ENCODE measurements at places on chromosomes 7 and 10. TPM values are rescaled to one million over a fixed set of nuclear protein-coding genes. Genes with fewer than 3 reads are reported as not detected.
A peak's percentile ranks its signal among the peaks of the same experiment; 100 is the strongest.

GRCh38 chr7:32215697-32216096, 145.5 kb upstream of the PDE1C start:
- DNase-seq, result no peak

DNA sequence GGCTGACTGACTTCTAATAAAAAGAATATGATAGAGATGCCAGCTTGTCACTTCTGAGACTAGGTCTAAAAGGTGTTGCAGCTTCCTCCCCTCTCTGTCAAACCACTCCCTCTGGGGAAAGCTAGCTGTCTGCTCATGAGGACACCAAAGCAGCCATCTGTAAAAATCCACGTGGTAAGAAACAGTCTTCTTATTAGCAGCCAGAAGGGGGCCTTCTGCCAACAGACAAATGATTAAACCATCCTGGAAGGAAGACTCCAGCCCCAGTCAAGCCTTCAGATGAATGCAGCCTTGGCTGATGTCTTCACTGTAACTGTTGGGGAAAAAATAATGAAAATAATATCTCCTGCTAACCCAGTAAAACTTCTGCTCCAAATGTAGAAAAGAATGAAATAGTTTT, 41.9 kb upstream of the DAGLB start:
- no peak for DNase-seq

- peak; percentile 73 for DNase-seq
Observed at GRCh38 chr10:114754445-114755320, 66.9 kb upstream of the FHIP2A start.

DNA sequence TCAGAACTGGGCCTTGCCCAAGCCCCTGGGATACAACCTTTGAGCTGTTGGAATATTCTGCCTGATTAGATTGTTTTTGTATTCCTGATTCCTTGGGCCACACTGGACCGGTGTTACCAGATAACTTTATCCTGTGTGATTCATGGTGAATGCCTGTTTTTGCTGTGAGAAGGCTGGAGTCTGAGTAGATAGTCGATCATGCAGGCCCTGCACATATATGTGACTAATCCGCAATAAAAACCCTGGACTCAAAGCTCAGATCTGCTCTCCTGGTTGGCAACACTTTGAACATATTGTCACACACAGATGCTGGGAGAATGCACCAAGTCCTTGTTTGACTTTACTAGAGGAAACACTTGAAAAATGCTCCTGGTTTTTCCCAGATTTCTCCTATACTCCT, 183.9 kb upstream of the MBL2 start:
- DNase-seq, result no peak

DNA sequence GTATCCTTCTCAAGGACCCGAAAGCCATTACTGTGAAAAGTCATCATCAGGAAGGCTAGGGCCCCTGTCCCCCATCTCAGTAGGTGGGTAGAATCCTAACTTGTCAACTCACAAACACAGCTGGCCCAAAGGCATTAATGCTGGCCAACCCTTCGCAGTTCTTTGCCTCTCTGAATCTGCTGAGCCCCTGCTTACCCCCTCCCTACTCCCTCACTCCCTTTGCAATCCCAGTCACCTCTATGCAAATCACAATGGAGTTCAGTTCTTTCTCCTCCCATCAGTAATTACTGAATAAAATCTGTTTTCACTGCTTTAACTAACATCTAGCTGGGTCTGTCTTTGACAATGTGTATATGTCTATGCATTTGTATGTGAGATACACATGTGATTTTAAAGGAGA, 38.1 kb upstream of the AOAH start:
- no peak for DNase-seq

DNA sequence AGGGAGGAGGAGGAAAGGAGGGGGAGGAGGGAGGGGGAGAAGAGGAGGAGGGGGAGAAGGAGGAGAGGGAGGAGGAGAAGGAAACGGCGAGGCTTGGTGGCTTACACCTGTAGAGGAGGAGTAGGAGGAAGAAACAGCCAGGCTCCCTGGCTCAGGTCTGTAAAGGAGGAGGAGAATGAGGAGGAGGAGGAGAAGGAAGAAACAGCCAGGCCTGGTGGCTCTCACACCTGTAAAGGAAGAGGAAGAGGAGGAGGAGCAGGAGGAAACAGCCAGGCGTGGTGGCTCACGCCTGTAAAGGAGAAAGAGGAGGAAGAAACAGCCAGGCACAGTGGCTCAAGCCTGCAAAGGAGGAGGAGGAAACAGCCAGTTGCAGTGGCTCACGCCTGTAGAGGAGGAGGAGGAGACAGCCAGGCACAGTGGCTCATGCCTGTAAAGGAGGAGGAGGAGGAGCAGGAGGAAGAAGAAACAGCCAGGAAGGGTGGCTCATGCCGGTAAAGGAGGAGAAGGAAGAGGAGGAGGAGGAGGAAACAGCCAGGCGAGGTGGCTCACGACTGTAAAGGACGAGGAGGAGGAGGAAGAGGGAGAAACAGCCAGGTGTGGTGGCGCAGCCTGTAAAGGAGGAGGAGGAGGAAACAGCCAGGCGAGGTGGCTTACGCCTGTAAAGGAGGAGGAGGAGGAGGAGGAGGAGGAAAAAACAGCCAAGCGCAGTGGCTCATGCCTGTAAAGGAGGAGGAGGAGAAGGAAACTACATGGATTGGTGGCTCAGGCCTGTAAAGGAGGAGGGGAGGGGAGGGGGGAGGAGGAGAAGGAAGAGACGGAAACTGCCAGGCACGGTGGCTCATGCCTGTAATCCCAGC, 14.9 kb upstream of the CRCP start:
- DNase-seq, result peak; percentile 88

GRCh38 chr10:106734220-106734619, 430.3 kb downstream of the SORCS1 start:
- no peak for DNase-seq

- DNase-seq, result no peak
Observed at GRCh38 chr10:124301736-124302135, 117.0 kb downstream of the OAT start.

GRCh38 chr7:132087421-132087820, 488.8 kb downstream of the PLXNA4 start:
- no peak for DNase-seq

GRCh38 chr7:30998180-30998579, 34.4 kb downstream of the GHRHR start:
- no peak for DNase-seq

GRCh38 chr10:123147635-123148413, at the start of gene HMX2:
TSS of gene HMX2 (plus strand) at chr10:123148136. CDS start at chr10:123148379, 243 bp downstream.
- DNase-seq, result no peak

- DNase-seq, result no peak
Observed at GRCh38 chr10:130396044-130396443, 259.9 kb downstream of the GLRX3 start.

- DNase-seq, result no peak
Observed at GRCh38 chr7:29401769-29402168, 161.9 kb upstream of the PRR15 start.

GRCh38 chr10:100792574-100792973, 47.2 kb downstream of the PAX2 start:
- no peak for DNase-seq

GRCh38 chr10:51707821-51708424, 8.5 kb upstream of the CSTF2T start:
- no peak for DNase-seq

- no peak for DNase-seq
Observed at GRCh38 chr7:79624336-79624735, 170.9 kb upstream of the MAGI2 start.

DNA sequence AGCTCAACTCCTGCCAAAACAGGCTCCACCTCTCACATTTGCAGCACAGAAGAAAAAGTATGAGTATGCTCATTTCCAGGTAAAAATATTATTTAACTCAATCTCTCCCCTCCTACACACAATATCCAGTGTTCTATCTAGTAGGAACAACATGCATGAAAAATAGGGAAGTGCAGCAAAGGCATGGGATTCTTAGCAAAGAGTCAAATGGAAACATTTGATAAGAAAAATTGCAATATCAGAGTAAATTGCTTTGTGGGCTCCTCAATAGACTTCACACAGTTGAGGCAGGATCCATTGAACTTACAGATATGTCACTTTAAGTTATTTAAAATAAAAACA, 150.9 kb downstream of the ANK3 start:
- no peak for DNase-seq

- no peak for DNase-seq
Observed at GRCh38 chr10:100038561-100039071, 28.9 kb upstream of the DNMBP start.

- DNase-seq, result peak; percentile 64
Observed at GRCh38 chr7:106598663-106599342, 62.2 kb downstream of the CCDC71L start.

GRCh38 chr10:100327007-100327717, 2.9 kb downstream of the PKD2L1 start:
- peak; percentile 15 for DNase-seq

DNA sequence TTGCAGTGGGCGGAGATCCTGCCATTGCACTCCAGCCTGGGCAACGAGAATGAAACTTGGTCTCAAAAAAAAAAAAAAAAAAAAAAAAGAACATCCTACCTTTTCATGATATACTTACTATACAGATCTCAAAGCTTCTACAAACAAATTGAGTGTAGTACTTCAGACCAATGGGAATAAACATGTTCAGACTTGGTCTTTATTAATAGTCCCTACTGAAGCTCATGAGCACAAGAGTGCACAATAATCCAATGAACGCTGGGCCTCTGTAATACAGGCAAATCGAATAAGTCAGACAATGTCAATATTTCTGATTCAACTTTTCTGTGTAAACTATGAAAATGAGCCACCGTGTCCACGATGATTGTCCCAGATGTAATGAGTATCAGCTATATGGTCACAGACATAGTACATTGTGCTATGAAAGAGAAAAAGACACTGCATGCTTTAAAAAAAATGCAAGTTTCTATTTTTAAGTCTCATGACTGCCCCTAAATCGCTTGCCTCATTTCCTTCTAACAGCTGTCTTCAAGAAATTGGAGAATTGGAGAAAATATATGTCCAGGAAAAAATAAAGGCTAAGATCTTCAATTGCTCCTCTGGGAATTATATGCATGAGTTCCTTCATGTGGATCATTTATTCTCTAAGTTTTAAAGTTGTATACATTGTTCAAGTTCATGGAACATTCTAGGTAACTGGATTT, 64.0 kb upstream of the CTTNBP2 start:
- no peak for DNase-seq

HERPUD2 gene
- total RNA-seq, result 25.9 TPM

LARP4B gene
- 91.6 TPM for total RNA-seq

SPDYE5 gene
- total RNA-seq, result not detected

TFPI2 gene
- 38.2 TPM for total RNA-seq

EVX1 gene
- total RNA-seq, result not detected

MBL2 gene
- total RNA-seq, result not detected

CTAGE6 gene
- total RNA-seq, result not detected

DDX21 gene
- total RNA-seq, result 110 TPM

PBLD gene
- 8.7 TPM for total RNA-seq

WDR86 gene
- total RNA-seq, result not detected

ADAM22 gene
- total RNA-seq, result 0.21 TPM
